ENCODE measurements at places on chromosomes 7 and 10.

- no peak for DNase-seq
Observed at GRCh38 chr7:149735779-149736477, 37.5 kb downstream of the ZNF467 start.

- DNase-seq, result peak; percentile 3
Observed at GRCh38 chr7:138992052-138992531, 10.9 kb upstream of the KIAA1549 start.

DNA sequence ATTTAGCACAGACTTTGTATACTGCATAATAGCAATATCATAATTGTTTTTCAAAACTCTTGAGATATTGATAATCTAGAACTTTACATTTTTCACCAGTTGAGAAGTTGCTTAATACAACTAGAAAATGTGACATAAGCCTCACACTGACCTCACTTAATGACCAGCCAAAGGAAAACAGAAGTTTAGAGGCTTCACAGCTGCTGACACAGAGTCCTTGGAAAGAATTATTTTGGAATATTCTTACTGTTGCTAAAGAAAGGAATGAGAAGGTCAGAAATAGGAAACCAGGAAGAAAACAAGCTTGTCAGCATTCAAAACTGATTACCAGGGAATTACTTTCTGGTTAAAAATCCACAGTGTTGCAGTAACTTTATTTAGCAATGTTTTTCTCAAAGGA, 35.5 kb upstream of the WASL start:
- no peak for DNase-seq

DNA sequence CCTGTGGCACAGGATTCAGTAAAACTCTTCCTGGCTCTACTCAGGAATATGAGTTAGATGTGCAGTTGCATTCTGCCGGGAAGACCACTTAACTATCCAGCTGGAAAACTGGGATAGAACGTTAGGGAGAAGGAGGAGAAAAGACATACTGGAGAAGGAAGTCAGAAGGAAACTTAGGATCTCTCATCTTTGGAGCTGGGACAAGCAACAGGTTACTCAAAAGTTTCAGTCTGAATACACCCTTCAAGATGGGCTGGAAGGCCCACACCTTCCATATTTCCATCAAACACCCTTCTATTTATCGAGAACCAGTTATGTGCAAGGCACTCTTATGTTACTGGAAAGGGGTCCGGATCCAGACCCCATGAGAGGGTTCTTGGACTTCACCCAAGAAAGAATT, 440.4 kb upstream of the NRP1 start:
- DNase-seq, result no peak

DNA sequence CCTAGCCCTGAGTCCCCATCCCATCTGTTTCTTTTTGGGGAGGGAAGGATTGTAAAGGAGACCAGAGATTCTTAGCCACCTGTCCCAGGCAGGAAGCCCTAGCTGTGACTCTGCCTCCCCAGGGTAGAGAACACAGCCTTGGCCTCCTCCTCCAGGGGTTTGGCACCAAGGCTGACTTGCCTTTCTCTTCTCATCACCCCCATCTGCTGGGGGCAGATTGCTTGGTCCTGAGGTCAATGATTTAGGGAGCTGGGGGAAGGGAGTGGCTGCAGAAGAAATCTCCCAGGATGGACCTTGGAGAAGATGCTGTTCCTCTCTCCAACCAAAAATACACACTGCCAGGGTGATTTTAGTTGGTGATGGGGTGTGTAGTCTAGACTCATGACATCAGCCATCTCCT, 2.6 kb upstream of the MNX1 start:
- no peak for DNase-seq

DNA sequence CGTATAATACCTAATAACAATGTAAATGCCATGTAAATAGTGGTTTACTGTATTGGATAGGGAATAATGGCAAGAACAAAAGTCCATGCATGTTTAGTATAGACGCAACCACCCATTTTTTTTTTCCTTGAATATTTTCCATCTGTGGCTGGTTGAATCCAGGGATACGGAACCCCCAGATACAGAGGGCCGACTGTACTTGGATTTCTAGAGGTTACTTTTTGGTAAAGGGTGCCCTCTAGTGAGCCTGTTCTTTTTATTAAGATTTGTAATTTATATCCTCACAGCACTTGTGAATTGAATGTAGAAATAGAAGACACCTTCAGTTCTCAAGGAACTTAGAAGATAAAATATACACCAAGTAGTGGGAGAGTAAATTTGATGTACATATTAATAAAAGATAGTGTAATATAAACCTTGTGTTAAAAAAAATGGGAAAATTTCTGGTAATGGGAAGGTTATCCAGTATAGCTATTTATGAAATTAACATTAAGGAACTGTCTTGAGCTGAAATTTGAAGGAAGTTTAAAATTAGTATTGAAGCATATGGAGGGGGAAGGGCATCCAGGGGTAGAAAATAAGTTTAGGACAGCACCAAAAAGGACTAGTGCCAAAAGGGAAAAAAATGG, 32.0 kb downstream of the EXOC6 start:
- peak; percentile 7 for DNase-seq

- DNase-seq, result no peak
Observed at GRCh38 chr7:129947701-129948100, 5.1 kb downstream of the UBE2H start.

DNA sequence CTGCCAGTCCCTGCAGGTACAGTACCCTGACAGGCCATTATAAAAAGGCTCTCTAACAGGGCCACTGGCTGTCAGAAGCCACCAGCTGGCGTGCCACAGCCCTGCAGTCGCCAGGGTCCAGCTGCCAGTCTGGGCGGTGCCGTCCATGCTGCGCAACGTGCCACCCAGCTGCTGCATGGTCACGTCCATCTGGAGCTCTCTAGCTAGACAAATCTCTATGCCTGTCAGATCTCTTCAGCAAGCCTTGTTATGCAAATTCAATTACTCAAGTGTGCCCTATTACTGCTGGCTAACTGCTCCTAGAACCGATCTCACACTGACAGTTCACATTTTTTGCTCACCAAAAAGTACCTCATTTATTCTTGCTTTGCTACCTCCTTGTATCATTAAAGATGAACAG, 75.9 kb downstream of the HIBADH start:
- peak; percentile 62 for DNase-seq

GRCh38 chr10:69494626-69495558, 43.6 kb downstream of the TSPAN15 start:
- DNase-seq, result no peak

GRCh38 chr10:131979336-131979735, 2.4 kb downstream of the BNIP3 start:
- DNase-seq, result no peak

DNA sequence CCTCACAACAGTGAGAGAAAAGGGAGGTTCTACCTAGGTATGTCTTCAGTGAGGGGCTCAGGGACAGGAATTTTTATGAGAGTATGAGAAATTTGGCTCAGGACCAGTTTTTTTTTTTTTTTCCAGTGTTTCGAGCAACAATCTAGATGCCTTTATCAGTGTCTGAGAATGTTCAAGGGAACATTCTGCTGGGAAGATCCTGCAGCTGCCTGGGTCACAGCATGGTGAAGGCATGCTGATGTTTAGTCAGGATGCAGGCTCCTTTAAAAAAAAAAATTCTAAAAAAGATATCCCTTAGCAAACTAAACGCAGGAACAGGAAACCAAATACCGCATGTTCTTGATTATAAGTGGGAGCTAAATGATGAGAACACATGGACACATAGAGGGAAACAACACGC, 31.0 kb downstream of the SBDS start:
- DNase-seq, result no peak

- no peak for DNase-seq
Observed at GRCh38 chr10:132631338-132631735, 93.8 kb downstream of the INPP5A start.

GRCh38 chr7:98655611-98656010, 38.5 kb downstream of the NPTX2 start:
- DNase-seq, result no peak

GRCh38 chr10:47451273-47451997, 32.5 kb downstream of the ANXA8 start:
- no peak for DNase-seq

GRCh38 chr10:26448706-26449435, 10.7 kb downstream of the APBB1IP start:
- no peak for DNase-seq

- no peak for DNase-seq
Observed at GRCh38 chr10:33611423-33611822, 277.0 kb upstream of the NRP1 start.

DNA sequence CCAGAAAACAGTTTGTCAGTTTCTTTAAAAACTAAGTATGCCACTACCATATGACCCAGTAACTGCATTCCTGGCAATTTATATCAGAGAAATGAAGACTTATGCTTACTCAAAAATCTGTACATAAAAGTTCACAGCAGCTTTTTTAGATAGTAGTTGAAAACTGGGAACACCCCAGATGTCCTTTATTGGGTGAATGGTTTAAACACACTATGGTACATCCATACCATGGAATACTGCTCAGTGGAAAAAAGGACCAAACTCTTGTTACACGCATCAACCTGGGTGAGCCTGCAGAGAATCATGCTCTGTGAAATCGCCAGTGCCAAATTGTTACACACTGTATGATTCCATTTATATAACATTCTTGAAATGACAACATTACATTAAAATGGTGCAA, 127.6 kb upstream of the RET start:
- DNase-seq, result no peak

GRCh38 chr10:96238646-96239623, 32.4 kb downstream of the BLNK start:
- DNase-seq, result no peak

DNA sequence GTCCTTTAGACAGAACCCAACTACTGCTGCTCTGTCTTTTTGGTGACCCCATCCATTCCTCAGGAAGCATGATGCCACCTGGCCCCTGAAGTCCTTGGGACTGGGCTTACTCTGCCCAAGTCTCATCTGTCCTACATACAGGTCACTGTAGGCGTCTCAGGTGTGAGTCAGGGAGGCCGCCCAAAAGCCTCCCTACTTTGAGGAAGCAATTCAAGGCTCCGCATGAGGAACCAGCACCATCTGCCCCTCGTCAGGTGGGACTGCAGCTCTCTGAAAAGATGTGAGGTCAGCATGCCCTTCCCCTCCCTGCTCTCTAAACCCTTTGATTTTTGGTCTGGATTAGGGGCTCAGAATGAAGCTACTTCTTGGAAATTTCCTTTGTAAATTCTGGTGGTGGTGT, 354.8 kb downstream of the CXCL12 start:
- DNase-seq, result no peak

GRCh38 chr7:39667341-39667923, 44.1 kb downstream of the RALA start:
- peak; percentile 97 for DNase-seq

GRCh38 chr10:30387646-30388243, 38.7 kb upstream of the MTPAP start:
- DNase-seq, result no peak

DNA sequence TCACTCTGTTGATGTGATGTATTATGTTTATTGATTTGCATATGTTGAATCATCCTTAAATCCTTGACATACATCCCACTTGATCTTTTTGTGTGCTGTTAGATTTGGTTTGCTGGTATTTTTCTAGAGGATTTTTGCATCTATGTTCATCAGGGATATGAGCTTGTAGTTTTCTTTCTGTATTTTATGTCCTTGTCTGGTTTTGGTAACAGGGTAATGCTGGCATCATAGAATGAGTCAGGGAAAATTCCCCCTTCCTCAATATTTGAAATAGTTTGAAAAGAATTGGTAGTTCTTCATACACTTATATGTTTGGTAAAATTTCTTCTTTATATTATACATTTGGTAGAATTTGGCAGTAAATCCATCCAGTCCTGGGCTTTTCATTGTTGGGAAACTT, 89.4 kb upstream of the SLC13A1 start:
- no peak for DNase-seq

DNA sequence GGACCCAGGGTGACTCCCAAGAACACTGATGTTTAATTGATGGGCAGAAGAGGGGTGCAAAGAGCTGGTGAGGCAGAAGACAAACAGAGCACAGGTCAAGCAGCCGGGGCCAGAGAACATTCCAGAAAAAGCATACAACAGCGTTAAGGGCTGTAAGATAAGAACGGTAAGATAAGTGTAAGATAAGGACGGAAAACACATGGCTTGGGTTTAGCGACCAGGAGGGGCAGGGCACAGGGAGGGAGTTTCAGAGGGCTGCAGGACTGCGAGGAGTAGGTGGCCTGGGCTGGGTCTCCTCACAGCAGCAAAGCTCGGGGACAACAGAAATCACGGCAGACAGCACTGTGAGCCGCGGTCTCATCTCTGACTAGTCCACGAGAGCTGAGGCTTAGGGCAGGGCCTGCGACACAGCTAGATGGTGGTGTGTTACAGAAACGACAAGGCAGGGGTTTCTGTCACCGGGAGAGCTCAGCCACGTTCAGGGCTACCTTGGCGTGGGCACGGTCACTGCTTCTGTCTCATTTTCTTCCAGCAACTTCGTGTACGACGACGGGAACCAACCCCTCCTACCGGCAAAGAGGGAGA, 24.6 kb downstream of the BRI3 start:
- DNase-seq, result no peak

- no peak for DNase-seq
Observed at GRCh38 chr10:75297021-75297599, 61.4 kb upstream of the COMTD1 start.

DNA sequence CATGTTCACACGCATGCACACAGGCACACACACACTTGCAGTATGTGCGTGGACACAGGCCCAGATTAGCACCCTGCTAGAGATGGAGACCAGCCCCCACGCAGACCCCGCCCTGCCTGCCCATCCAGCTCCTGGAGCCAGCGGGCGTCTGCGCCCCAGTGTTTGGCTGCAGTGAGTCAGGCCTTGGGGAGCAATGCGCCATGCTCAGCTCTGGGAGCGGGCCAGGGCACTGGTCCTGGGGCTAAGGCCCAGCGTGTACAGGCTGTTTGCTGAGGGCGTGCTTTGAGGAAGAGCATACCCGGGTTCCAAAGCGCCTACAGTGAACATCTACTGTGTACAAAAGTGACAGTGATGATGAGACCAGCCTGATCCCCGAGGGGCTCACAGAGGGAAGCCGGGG, 16.0 kb upstream of the ELFN1 start:
- no peak for DNase-seq

GRCh38 chr7:29424984-29425309, 138.7 kb upstream of the PRR15 start:
- DNase-seq, result no peak

DNA sequence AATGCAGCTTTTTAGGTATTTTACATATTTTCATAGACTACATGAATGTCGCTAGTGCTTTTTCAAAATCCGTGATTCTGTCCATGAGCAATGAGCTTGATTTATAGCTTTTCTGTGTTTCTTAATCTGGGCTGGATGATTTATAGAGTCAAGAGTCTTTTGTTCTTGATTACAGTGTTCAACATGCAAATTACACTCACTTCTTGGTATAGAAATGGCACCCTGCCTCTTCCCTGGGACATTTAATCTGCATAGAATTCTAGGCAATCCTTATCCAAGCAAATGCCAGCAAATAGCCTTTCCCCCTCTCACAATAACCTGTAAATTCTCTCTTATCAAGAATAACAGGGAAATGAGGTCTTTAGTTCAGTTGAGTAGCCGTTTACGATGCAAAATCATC, 246.2 kb upstream of the SEMA3C start:
- no peak for DNase-seq

- DNase-seq, result no peak
Observed at GRCh38 chr10:13115832-13116803, 16.2 kb downstream of the OPTN start.

All from NCI-H446 treated with DMSO at 0.1 percent for 48 hours (cell line).